Activated CD4-positive, alpha-beta T cell treated with anti-CD3 and anti-CD28 coated beads, Interleukin-2, amount 10 ng/mL, durations not matched to agents 24 days and 14 days (primary cell): ENCODE measurements at places on chromosomes 7 and 10.

DNA sequence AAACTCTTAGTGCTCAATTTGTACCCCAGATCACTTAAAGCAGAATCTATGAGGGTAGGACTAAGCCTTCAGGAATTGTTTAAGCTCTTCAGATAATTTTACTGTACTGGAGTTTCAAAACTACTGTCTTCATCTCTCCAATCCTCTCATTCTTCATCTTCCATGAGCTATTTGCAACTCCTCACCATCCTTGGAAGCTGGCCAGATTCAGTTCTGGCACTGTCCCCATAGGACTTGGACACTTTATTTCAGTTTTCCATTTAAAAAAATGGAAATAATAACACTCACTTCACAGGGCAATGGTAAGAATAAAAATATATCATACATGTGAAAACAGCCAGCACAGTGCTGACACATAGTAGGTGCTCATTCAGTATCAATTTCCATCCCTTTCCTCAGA, 74.6 kb downstream of the PPP1R17 start:
- no peak overlapping the region for H3K4me3 ChIP-seq
- no peaks in the 10 kb centered on the region for H3K4me1 ChIP-seq
- H3K27ac ChIP-seq, result no peak overlapping the region
- no peaks in the 10 kb centered on the region for H3K36me3 ChIP-seq
- DNase-seq, result no peak
- H3K27me3 ChIP-seq, result no peaks in the 10 kb centered on the region

GRCh38 chr10:84715911-84716310, 387.5 kb downstream of the CCSER2 start:
- H3K4me1 ChIP-seq, result no peaks in the 10 kb centered on the region
- no peak overlapping the region for H3K4me3 ChIP-seq
- H3K27ac ChIP-seq, result no peak overlapping the region
- DNase-seq, result peak; percentile 65

DNA sequence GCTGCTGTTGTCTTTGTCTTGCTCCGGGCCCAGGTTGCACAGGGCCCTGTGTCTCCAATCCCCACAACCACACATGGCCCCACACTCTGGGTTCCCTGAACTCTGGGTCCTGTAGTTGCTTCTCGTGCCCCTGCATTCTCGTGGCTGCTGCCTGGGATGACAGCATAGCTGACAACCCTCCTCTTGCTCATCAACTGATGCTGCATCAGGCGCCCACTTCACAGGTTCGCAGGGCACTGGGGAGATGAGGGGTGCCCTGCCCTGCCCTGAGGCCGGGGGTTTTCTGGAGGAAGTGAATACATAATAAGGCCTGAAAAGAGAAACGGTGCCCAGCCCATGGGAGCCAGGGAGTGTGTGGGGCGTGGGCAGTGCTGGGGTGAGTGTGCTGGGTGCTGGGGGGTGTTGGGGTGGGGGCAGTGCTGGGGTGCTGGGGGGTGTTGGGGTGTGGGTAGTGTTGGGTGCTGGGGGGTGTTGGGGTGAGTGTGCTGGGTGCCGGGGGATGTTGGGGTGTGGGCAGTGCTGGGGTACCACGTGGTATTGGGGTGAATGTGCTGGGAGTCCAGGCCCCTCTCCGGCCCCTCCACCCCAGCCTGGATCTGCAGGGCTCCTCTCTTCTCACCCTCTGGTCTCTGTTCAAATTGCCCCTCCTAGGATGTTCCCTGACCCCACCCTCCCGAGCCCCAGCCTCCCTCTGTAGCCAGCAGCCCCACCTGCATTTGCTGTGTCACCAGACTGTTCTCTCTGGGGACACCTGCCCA, 2.0 kb upstream of the MTG1 start:
- no peaks in the 10 kb centered on the region for H3K27me3 ChIP-seq
- H3K36me3 ChIP-seq, result peaks cover 18% of the 10 kb centered on the region
- peak overlapping the region; percentile 96 for H3K27ac ChIP-seq
- no peak for DNase-seq

GRCh38 chr7:102426268-102427018, 6.9 kb upstream of the ORAI2 start:
- DNase-seq, result peak; percentile 93
- peak overlapping the region; percentile 100 for H3K27ac ChIP-seq
- peak overlapping the region; percentile 93 for H3K4me3 ChIP-seq

DNA sequence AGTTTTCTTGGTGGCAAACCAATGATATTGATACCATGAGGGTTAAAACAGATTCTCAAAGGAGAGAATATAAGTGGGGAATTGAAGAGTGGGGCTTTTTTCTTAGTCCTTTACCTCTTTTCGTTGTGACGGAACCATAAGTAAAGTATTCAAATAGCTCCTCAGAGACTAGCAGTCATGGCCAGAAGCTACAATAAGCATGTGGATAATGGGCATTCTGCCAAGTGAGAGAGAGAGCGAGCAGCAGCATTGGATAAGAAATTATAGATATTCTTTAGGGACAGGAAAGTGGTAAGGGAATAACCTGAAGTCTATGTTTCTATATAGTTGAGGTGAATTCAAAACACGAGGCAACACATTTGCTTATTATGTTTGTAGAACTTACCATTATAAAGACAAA, 235.1 kb downstream of the SEMA3E start:
- H3K27ac ChIP-seq, result no peak overlapping the region
- no peaks in the 10 kb centered on the region for H3K27me3 ChIP-seq
- H3K4me1 ChIP-seq, result no peaks in the 10 kb centered on the region
- no peaks in the 10 kb centered on the region for H3K36me3 ChIP-seq
- H3K4me3 ChIP-seq, result no peak overlapping the region

DNA sequence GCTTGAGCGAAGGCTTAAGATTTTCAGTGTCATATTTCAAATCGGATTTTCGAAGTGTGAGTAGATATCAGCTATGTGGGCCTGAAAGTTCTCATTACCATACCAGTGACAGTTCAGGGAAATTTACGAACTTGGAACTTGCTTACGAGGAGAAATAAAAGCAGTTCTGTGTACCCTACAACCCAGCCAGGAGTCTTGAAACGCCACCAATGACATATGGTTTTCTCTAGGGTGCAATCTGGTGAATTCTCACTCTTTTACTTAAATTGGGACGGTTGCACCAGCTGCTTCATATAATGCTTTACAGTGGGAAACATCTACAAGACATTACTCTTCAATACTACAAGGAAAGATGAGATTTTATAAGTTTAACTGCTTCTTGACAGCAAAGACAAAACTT, 253.6 kb upstream of the FOXK1 start:
- no peaks in the 10 kb centered on the region for H3K27me3 ChIP-seq
- DNase-seq, result no peak
- H3K27ac ChIP-seq, result no peak overlapping the region
- no peaks in the 10 kb centered on the region for H3K36me3 ChIP-seq

GRCh38 chr10:22002591-22003176, 846 bp downstream of the DNAJC1 start:
- DNase-seq, result no peak
- peaks cover 15% of the 10 kb centered on the region for H3K27me3 ChIP-seq
- peak overlapping the region; percentile 93 for H3K4me3 ChIP-seq
- H3K4me1 ChIP-seq, result peaks cover 26% of the 10 kb centered on the region

DNA sequence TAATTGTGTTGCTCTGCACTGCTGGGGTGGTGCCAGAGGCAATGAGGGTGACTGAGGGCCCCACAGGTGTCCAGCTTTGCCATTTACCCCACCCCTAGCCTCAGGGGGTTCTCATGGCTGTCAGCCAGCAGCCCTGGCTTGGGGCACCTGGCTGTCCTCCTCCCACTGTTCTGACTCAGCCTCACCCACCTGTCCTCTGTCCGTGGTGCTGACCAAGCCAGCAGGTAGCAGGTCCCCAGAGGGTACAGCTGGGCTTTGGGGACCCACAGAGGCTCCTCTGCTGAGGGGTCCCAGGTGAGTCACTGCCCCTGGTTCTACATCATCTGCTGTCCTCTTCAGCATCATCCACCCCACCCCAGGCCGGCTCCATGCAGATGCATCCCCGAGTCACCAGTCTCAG, 32.2 kb upstream of the ZNF716 start:
- no peaks in the 10 kb centered on the region for H3K36me3 ChIP-seq
- H3K27ac ChIP-seq, result no peak overlapping the region
- DNase-seq, result no peak
- no peak overlapping the region for H3K4me3 ChIP-seq

DNA sequence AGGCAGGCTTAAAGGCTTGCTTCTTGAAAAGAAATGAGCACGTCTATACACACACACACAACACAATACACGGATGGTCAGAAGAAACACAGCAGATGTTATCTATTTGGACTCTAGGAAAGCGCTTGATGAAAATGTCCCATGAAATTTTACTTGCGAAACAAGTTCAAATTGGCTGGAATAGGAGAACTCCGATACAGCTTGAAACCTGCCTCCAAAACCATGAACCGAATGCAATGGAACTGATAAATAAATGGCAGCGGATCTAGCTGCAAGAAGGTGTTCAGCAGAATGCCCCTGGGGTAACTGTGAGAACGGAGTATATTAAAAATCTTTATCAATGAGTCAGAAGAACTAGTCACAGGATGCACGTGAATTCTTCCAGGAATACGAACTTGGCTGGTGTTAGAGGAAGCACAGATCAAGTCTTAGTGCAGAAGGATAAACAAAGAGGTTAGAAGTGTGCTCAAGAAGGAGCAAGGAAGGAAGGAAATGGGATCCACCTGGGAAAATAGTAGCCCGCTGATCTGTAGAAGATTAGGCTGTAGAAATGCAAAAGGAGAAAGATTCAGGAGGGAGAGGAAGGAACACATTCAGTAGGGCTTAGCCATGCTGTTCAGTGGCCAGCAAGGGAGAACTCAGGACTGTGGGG, 142.0 kb upstream of the PRKCQ start:
- H3K27me3 ChIP-seq, result peaks cover 35% of the 10 kb centered on the region
- DNase-seq, result no peak
- H3K27ac ChIP-seq, result no peak overlapping the region
- no peaks in the 10 kb centered on the region for H3K4me1 ChIP-seq
- no peak overlapping the region for H3K4me3 ChIP-seq

DNA sequence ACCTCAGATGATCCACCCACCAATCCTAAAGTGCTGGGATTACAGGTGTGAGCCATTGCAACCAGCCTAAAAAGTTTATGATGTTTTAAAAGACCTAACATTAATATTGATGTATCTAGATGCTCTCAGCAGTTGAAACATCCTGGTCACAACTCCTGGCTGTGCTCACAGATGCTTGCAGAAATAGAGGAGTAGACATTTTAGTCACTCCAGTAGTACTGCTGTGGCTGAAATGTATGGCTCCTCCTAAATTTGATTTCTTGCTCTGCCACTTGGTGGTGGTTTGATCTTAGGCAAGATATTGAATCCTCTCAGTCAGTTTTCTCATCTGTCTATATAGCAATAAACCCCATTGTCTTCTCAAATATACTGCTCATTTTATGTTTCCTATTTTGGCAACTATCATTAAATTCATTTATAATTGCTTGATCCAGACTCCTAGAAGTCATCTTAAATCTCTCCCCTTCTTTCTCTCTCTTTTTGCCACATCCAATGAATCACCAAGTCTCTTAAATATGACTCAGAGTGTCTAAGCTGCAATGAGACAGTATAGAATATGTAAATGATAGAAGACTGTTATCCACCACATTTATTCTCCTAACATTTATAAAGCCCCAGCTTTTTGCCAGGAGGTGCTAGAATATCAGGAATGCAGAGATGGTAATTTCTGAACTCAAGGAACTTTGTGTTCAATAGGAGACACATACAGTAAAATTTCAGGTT, 78.1 kb upstream of the NRBF2 start:
- DNase-seq, result peak; percentile 34
- H3K27ac ChIP-seq, result no peak overlapping the region
- no peak overlapping the region for H3K4me3 ChIP-seq
- H3K36me3 ChIP-seq, result no peaks in the 10 kb centered on the region
- peaks cover 9% of the 10 kb centered on the region for H3K27me3 ChIP-seq
- H3K4me1 ChIP-seq, result peaks cover 9% of the 10 kb centered on the region

- DNase-seq, result no peak
- no peak overlapping the region for H3K4me3 ChIP-seq
- H3K36me3 ChIP-seq, result no peaks in the 10 kb centered on the region
These were observed 91.5 kb upstream of the PDE1C start for GRCh38 chr7:32161708-32162107.

- DNase-seq, result no peak
- H3K36me3 ChIP-seq, result no peaks in the 10 kb centered on the region
- H3K27ac ChIP-seq, result no peak overlapping the region
- peaks cover 9% of the 10 kb centered on the region for H3K4me1 ChIP-seq
- H3K27me3 ChIP-seq, result peaks cover 2% of the 10 kb centered on the region
- no peak overlapping the region for H3K4me3 ChIP-seq
These were observed 323.7 kb downstream of the RPS24 start for GRCh38 chr10:78357141-78358063.

GRCh38 chr10:86164960-86165630, 201.5 kb downstream of the GRID1 start:
- H3K36me3 ChIP-seq, result no peaks in the 10 kb centered on the region
- H3K4me3 ChIP-seq, result no peak overlapping the region
- no peak overlapping the region for H3K27ac ChIP-seq
- no peaks in the 10 kb centered on the region for H3K27me3 ChIP-seq
- H3K4me1 ChIP-seq, result no peaks in the 10 kb centered on the region

DNA sequence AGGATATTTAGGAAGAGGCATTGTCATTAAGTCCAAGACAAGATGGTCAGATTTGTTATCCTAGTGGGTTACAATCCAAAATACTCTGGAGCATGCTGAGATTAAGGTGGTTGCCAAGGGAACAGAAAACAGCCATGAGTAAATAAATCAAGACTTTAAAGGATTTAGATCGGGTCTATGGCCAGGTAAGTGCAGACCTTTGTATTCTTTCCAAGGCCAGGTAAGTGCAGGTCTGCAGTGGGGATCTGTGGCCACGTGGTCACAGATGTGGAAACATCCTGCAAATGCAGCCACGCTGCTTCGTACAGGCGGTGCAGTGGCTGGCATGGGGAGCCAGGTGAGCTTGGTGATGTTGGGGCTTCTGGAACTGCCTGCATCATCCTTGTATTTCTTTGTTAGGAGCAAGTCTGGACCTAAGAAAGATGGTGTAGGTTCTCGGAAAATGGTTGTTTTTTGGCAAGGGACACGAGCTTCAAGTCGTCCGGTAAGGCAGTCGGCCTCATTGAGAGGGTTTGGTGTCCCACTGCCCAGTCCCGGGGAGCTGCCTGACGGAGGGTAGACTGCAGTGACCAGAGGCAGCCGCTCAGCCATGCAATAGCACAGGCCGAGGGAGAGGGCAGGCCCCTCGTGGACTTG, 21.8 kb downstream of the ZNF775 start:
- DNase-seq, result no peak
- H3K36me3 ChIP-seq, result peaks cover 2% of the 10 kb centered on the region
- H3K27me3 ChIP-seq, result no peaks in the 10 kb centered on the region
- H3K4me1 ChIP-seq, result peaks cover 21% of the 10 kb centered on the region

DNA sequence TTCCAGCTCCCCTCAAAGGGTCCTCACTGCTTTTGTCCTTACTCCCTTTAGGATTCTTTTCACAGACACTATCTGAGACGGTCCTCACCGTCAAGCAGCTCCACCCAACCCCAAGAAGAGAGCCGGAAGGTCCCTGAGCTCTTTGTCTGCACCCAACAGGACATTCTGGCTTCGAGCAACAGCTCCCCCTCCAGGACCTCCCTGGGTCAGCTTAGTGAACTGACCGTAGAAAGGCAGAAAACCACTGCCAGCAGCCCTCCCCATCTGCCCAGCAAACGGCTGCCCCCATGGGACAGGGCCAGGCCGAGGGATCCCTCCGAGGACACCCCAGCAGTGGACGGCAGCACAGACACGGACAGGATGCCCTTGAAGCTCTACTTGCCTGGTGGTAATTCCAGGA, 19.9 kb downstream of the MINDY4 start:
- H3K4me1 ChIP-seq, result peaks cover 10% of the 10 kb centered on the region
- no peak for DNase-seq
- no peak overlapping the region for H3K4me3 ChIP-seq
- no peaks in the 10 kb centered on the region for H3K27me3 ChIP-seq
